Urinary bladder (tissue), 4 donors: ENCODE measurements at places on chromosomes 13 and 19.

DNA sequence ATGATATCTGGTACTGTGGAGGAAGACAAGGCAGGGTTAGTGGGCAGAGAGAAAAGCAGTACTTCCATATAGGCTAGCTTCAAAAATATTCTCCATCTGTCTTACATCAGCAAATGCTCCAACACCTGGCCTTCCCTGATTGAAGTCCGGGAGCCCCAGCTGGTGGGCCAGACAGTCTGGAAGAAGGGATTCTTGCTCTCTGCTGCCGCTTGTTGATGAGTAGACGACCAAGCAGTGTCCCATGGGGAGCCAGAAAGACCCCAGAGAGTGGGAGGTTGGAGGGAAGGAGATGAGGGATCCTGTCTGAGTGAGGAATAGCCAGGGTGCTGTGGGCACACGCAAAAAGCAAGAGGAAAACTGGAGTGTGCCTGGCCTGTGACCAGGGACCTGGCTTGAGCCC, 95.1 kb downstream of the ATP8A2 start:
- DNase-seq = no peak

DNA sequence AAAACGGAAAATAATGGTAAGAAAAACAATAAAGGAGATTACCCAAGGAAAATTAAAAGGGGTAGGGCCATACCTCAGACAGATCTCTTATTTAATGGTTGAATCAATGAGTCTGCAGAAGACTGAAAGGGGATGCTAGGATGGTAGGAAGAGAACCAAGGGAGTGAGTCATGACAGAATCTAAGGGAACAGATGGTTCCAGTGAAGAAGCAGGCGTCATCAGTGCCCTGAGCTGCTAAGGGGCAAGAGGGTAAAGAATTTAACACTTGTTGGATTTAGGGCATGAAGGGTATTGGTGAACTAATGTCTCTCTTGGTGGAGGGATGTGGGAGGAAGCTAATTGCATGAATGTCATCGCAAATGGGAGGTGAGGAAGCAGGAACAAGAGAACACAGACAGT, 329.2 kb upstream of the TSHZ3 start:
- no peak for DNase-seq

DNA sequence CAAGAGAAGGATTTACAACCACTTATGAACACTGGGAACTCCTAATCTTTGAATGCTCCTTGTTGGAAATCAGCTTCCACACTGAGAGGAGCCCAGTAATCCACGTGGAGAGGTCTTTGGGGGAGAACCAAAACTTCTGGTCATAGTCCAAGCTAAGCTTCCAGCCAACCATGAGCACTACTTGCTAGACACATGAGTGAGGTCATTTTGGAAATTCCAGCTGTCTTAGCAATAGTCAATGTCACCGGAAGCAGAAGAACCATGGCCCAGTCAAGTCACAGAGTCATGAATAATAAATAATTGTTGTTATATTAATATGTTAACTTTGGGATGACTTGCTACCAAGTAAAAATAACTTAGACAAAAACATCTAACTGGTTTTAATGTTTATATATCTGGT, 324.9 kb upstream of the SGCG start:
- no peak for DNase-seq

DNA sequence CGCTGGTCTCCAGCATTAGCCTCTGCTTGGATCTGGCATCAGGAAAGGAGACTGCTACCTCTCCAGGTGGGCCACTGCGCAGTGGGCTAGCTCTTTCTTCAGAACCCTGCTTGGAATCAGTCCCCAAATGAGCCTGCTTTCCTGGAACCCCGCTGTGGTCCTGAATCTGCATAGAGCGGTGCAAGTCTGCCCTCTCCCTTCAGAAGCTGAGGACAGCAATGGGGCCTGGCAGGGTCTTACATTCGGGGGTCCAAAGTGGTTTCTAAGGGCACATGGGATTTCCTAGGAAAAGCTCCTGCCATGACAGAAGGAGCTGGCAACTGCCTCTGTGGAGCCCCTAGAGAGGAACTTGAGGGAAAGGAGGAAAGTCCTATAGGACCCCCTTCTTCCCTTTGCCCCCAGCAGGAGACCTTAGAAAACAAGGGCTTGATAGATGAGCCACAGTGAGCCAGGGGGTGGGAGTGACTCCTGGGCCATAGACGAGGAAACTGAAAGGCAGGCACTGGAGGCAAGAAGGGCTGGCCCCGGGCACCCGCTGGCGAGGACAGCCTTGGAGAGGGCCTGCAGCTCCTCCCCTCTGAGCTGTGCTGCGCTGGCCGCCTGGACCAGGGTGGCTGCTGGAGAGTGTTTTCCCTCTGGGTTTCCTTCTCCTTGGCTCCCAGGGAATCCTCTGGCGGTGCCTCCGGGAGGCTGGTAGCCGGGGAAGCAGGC, 1.4 kb upstream of the VSTM2B start:
- DNase-seq = no peak
